ENCODE measurements at places on chromosomes 12 and 14.

DNA sequence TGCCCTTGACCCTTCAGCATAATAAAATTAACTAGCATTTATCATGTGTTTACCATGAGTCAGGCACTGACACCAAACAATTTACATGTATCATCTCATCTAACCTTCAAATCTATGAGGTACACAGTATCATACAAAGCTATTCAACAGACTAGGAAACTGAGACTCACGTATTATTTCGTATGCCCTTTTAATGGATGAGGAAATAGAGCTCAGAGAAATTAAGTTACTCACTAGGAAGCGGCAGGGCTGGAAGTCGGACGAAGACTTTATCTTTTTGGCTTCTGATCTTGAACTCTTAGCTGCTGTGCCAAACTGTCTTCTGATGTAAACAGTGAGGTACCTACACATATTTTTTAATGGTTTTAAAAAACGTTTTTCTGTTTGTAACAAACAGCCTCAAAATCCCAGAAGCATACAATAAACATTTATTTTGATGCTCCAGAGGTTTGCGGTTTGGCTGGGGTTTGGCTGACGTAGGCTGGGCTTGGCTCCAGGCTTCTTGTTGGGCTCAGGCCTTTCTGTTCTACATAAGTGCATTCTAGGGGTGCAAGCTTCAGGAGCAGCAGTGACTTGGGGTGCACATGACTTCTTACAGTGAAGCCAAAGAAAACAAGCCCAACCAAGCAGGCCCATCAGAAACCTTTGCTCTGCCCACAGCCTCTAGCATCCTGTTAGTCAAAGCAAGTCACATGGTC lies 184.7 kb downstream of the TBX5 start:
- DNase-seq, result no peak

DNA sequence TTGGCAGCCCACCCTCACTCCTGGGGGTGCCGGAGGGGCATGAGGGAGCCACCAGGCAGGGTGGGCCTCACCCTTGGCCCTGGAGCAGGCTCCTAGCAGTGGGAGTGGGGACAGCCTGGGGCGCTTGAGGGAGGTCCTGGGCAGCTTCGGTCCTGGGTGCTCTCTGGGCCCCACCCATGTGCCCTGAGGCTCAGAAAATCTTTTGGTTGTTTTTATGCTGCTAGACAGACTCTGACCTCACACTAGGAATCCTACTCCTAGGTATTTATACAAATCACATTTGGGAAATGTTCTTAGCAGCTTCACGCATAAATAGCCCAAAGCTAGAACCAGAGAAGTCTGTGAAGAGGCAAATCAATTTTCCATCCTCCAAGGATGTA lies 10.9 kb upstream of the ULK1 start:
- DNase-seq, result no peak

DNA sequence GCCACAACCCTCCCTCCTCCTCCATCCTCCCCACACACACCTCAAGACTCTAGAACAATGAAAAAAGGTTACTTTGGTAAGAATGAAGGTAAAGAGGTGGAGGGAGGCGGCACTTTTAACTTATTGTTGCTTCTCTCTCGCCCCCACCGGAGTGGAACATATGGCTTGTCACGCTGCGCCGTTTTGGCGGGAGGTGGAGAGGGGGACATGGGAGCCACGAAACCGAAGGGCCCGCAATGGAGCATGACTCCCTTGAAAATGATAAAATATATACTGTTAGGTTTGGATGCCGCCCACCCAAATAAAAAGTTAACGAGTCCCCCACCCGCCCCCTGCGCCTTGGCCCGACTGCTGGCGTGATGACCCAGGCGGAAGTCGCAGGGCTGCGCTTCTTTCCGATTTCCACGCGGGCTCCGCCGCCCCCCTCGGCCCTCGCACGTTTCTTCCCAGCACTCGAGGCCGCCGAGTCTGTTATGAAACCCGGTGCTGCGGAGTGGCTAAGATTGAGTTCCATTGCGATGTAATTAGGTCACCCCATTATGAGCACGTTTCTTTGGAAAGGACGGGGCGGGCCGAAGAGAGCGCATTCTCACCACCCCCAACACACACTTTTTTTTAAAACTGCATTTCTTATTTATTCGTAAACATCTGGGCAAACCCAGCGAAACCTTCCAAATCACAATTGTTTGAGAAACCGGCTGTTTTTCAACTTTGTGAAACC lies 1.4 kb upstream of the ZFP36L1 start:
- DNase-seq, result peak; percentile 80

DNA sequence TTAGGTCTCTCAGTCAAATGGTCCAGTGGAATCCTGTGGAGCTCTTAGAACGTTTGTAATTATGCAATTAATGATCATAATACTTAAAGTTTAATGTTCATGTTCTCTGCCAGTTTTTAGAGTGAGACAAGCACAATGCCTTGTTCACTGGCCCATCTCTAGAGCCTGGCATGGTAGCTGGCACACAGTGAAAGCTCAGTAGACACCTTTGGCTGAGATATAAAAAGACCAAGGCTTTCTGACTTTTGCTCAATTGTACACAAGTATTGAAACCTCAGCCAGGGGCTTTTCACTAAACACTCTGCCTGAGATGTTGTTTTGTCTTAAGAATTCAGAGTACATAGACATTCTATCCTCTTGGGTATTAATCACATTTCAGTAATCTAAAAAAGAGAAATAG lies 241.8 kb upstream of the ATP2B1 start:
- no peak for DNase-seq

- no peak for DNase-seq
Measured at GRCh38 chr14:99809360-99809759, 16.1 kb downstream of the EML1 start.

- DNase-seq, result no peak
Measured at GRCh38 chr12:100166232-100166631, 23.6 kb upstream of the BLTP3B start.

GRCh38 chr12:71760471-71760870 lies 5.8 kb downstream of the RAB21 start:
- no peak for DNase-seq

GRCh38 chr14:93304771-93305170 lies 28.1 kb downstream of the BTBD7 start:
- DNase-seq, result no peak

GRCh38 chr14:92105073-92105892 lies 1.1 kb downstream of the ATXN3 start:
- no peak for DNase-seq
